ENCODE measurements at places on chromosomes 2 and 18.
A peak's percentile ranks its signal among the peaks of the same experiment; 100 is the strongest.

DNA sequence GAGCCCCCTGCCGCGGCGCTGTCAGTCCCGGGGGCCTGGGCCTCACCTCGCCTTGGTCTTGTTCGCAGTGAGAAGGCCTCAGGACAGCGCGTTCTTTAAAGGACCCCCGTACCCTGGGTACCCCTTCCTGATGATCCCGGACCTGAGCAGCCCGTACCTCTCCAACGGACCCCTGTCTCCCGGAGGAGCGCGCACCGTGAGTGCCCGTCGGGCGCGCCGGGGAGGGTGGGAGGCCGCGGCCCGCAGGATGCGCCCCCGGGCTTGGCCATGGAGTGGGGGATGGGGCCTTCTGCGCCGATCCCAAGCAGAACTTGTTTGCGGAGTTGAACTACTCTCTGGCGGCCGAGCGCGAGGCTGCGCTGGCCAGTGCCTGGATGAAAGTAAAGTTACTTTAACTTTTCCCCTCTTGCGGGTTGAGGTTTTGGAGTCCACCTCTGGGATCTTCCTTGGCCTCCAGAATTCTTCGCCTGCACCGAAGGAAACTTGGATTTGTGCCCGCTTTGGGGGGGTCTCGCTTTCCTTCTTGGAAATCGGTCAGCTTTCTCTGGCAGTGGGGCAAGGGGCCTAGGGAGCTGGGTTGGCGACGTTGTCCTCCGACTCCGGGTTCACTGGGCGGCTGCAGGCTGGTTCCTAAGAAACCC, 1.2 kb downstream of the TCF7L1 start:
- DNase-seq = peak; percentile 5

DNA sequence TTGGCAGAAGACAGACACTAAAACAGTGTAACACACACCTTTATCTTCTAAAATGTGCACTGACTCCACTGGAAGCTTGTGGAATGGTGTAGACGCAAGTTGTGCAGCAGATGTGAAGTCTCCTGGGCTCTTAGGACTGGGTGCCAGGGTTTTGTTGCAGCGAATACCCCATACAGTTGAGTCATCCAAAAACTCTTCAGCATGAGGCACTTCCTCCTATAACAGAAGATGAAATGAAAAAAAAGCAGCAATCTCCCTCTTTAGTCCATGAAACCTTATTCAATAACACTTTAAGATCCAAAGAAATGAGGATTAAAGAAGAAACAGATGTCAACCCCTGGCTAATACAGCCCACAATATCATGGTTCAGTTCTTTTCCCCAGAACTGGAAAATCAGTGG, 22.2 kb downstream of the BUB1 start:
- no peak for DNase-seq

DNA sequence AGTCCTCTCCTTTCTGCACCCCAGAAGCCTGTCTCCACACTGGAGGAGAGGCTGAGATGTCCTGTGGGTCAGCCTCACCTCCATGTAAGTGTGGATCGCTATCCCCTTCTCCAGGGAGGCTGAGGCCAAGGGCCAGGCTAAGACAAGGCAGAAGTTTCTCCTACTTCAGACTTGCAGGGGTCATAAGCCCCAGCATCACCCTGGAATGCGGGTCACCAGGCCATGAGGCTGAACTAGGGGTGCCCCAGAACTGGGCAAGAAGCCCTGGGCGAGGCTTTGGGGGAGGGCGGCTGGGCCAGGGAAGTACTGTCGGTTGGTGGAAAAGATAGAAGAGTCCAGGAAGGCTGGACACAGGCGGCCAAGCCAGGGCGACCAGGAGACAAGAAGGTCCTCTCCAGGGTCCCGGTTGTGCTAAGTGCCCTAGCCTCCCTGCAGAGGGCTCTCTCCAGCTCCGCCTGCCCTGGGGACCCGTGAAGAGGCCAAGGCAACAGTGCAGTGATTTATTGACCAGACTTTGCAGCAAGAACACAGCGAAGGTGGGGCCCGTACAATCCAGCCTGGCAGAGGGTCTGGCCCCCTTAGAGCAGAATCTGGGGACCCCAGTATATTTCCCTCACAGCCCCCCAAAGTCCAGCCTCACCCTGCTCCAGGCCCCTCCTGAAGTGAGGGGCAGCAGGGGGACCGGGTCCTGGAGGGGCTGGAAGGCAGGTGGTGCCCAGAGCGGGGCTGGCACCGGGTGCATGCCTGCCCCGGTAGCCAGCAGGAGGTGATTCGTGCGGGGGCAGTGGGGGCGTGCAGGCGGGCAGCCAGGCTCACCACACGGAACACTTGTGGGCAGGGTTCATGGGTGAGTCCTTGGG, 8.1 kb downstream of the ECEL1 start:
- DNase-seq = no peak

- no peak for DNase-seq
Observed at GRCh38 chr2:74789271-74789670, 44.7 kb upstream of the HK2 start.

DNA sequence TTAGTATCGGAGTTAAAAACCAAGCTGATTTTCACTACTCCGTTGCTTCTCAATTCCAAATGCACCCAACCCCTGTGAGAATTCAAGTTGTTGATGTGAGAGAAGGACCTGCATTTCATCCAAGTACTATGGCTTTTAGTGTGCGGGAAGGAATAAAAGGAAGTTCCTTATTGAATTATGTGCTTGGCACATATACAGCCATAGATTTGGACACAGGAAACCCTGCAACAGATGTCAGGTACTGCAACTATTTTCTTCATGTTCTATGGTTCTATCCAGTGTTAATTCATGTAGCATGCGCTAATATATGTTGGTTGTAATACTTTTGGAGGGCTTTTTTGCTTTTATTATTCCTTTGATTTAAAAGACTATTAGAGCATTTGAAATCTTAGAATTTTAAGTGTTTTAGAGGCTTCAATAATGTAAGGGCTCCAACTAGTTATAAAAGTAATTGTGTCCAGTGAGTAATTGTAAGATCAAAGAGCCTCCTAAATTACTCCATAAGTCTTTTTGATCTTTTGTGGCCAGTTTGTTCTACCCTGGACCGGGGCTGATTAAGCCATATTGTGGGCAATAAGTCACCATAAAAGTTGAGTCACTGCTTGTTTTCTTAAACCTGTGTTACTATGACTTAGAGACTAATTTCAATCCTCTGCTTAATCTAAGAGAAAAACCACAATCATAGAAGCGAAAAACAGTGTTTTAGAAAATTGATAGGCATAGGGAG, 22.9 kb downstream of the DSG4 start:
- DNase-seq = no peak

- no peak for DNase-seq
Observed at GRCh38 chr2:198283146-198283545, 478.8 kb downstream of the PLCL1 start.

DNA sequence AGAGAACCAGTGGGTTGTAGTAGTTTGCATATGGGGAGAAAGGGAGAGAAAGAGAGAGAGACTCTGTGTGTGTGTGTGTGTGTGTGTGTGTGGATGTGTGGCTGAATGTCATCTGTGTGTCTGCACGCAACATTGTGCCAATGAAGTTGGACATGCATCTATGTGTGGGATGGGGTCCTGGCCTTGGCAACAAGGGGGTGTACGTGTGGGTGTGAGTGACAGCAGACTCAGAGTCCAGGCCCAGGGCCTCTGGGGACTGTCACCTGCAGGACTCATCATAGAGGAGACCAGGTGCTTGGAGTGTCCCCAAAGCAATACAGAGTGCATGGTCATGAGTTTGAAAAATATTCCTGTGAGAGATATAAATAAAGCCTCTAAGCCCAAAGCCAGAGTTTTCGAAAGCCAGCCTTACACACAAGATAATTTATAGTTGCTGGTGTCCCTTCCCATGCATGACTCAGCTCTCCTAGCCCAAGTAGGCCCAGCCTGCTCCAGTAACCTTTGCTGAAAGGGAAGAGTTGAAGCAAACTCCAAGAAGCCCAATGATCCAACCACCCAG, 59.9 kb downstream of the TNP1 start:
- no peak for DNase-seq

DNA sequence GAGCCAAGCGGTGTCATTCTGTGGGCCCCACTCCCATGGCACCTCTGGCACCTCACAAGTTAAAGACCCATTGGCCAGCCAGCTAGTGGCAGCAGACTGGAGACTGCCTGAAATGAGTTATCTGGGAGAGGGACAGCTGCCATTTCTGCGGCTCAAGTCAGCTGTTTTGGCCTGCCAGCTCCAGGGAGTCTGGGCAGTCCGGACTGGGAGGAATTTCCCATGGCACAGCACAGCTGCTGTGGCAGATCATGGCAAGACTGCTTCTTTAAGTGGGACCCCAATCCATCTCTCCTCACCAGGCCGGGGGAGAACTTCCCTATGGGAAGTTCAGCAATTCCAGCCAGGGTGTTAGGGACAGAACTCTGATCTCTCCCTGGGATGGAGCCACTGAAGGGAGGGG, 2187.6 kb upstream of the CELF4 start:
- DNase-seq = no peak

- no peak for DNase-seq
Observed at GRCh38 chr18:10074110-10074509, 160.3 kb downstream of the VAPA start.

- DNase-seq = no peak
Observed at GRCh38 chr2:11798701-11799435, 52.4 kb downstream of the LPIN1 start.

GRCh38 chr2:25378731-25379490, 37.2 kb upstream of the DNMT3A start:
- DNase-seq = no peak

GRCh38 chr2:88560619-88561307, 66.5 kb downstream of the EIF2AK3 start:
- no peak for DNase-seq

Data from stimulated activated naive CD8-positive, alpha-beta T cell treated with anti-CD3 and anti-CD28 coated beads, Interleukin-15, amount 100 ng/mL, for 72 hours (primary cell).